ENCODE measurements at places on chromosomes 3 and 15. TPM values are rescaled to one million over a fixed set of nuclear protein-coding genes. Genes with fewer than 3 reads are reported as not detected.

- H3K4me3 ChIP-seq = no peak overlapping the region
- no peaks in the 10 kb centered on the region for H3K27me3 ChIP-seq
- no peaks in the 10 kb centered on the region for H3K36me3 ChIP-seq
- no peak overlapping the region for H3K27ac ChIP-seq
- no peak for DNase-seq
These were observed 3.0 kb upstream of the APH1B start for GRCh38 chr15:63274427-63274826.

- DNase-seq = no peak
- H3K27ac ChIP-seq = no peak overlapping the region
- H3K27me3 ChIP-seq = no peaks in the 10 kb centered on the region
- peaks cover 2% of the 10 kb centered on the region for H3K4me1 ChIP-seq
- H3K4me3 ChIP-seq = no peak overlapping the region
These were observed 54.9 kb downstream of the OCA2 start for GRCh38 chr15:28044121-28044672.

DNA sequence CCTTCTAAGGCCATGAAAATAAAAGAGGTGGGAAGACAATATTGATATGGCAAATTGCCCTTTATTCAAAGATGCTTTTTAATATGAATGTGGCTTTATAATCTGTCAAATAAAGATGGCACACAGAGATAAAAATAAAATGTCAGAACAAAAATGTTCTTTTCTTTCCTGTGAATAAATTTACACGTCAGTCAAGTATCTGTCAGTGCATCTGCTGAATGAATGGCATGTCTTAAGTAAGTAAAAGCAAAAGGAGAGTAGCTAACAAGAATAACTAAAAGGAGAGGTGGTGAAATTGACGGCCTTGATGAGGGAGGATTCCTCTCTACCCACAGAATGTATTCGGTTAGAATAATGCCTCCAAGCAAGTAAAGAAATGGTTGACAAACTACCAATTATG is 1021.7 kb upstream of the GBE1 start:
- no peaks in the 10 kb centered on the region for H3K36me3 ChIP-seq
- no peak overlapping the region for H3K4me3 ChIP-seq
- no peaks in the 10 kb centered on the region for H3K27me3 ChIP-seq
- H3K27ac ChIP-seq = no peak overlapping the region

Gene PLD1
- total RNA-seq = 24.3 TPM

Gene MYRIP
- total RNA-seq = 6.6 TPM

Gene POLG
- 72.4 TPM for total RNA-seq

GRCh38 chr3:30513374-30514152 is 92.8 kb upstream of the TGFBR2 start:
- DNase-seq = no peak
- H3K27me3 ChIP-seq = no peaks in the 10 kb centered on the region
- H3K4me3 ChIP-seq = no peak overlapping the region
- no peaks in the 10 kb centered on the region for H3K36me3 ChIP-seq

DNA sequence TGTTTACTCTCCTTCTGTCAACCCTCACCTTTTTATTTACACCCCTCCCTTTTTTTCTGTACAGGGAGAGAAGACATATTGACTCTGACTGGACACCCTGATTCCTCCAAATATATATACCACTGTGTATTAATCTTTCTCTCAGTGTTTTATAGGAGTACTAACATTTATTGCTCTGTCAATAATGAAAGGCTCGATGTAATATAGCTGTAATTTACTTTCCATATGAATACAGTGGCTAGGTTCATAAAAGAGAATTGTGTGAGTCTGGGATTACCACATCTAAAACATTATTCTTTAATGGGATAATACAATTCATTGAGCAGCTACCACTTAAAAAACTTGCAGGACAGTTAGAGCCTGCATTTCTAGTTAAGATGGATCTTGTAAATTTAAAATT is 194.3 kb downstream of the SV2B start:
- no peak for DNase-seq
- H3K4me1 ChIP-seq = no peaks in the 10 kb centered on the region
- H3K27me3 ChIP-seq = no peaks in the 10 kb centered on the region
- H3K27ac ChIP-seq = no peak overlapping the region

- peaks cover 21% of the 10 kb centered on the region for H3K4me1 ChIP-seq
- H3K27ac ChIP-seq = peak overlapping the region; percentile 55
- DNase-seq = no peak
These were observed 15.2 kb downstream of the ST3GAL6 start for GRCh38 chr3:98778383-98778782.

Gene ALDH1A2
- total RNA-seq = 113 TPM

Gene CHRNA7
- 1.6 TPM for total RNA-seq

DNA sequence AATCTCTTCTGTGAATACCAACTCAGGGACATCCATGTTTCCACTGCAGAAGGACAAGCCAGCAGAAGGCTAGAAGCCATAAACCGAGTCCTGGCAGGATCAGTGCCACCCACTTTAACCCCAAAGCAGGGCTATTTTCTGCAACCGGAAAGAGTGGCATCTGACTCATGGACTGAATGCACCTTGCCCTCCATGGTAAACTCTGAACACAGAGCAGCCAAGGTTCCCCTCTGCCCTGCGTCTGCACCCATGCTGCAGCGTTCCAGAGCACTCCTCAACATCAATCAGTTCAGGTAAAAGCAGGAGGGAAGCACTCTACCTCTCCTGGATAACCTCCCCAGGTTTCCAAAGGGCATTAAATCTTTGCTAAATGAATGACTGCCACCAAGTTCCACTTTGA is 801 bp upstream of the NGRN start:
- peak overlapping the region; percentile 94 for H3K27ac ChIP-seq
- H3K4me1 ChIP-seq = peaks cover 22% of the 10 kb centered on the region
- peak; percentile 15 for DNase-seq
- H3K27me3 ChIP-seq = no peaks in the 10 kb centered on the region
- H3K4me3 ChIP-seq = peak overlapping the region; percentile 97

- no peak for DNase-seq
- H3K4me1 ChIP-seq = no peaks in the 10 kb centered on the region
- no peak overlapping the region for H3K27ac ChIP-seq
- H3K27me3 ChIP-seq = no peaks in the 10 kb centered on the region
These were observed 102.0 kb downstream of the IGF2BP2 start for GRCh38 chr3:185722881-185723280.

GRCh38 chr3:33629219-33629618 is 88.8 kb downstream of the CLASP2 start:
- no peak overlapping the region for H3K27ac ChIP-seq
- DNase-seq = no peak
- no peak overlapping the region for H3K4me3 ChIP-seq
- no peaks in the 10 kb centered on the region for H3K27me3 ChIP-seq
- peaks cover 3% of the 10 kb centered on the region for H3K36me3 ChIP-seq

GRCh38 chr15:90364251-90364650 is 12.2 kb downstream of the ZNF774 start:
- no peak for DNase-seq
- H3K27me3 ChIP-seq = no peaks in the 10 kb centered on the region
- H3K4me1 ChIP-seq = no peaks in the 10 kb centered on the region
- H3K27ac ChIP-seq = no peak overlapping the region

GRCh38 chr3:111676211-111677006 is 81.3 kb upstream of the ZBED2 start:
- peaks cover 17% of the 10 kb centered on the region for H3K4me1 ChIP-seq
- no peaks in the 10 kb centered on the region for H3K27me3 ChIP-seq
- no peak overlapping the region for H3K4me3 ChIP-seq
- no peaks in the 10 kb centered on the region for H3K36me3 ChIP-seq
- no peak for DNase-seq

Gene ALCAM
- total RNA-seq = 36.4 TPM

DNA sequence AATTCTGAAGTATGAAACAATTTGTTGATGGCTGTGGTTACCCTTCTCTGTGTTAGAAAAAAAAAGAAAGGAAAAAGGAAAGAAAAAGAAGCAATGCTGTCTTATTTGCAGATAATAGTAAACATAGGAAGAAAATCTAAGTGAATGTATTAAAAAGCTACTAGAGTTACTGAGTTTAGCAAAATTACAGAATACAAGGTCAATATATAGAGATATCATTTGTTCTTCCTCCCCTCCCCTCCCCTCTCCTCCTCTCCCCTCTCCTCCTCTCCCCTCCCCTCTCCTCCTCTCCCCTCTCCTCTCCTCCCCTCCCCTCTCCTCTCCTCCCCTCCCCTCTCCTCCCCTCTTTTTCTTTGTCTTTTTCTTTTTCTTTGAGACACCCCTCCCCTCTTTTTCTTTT is 69.1 kb downstream of the ANP32A start:
- H3K27ac ChIP-seq = no peak overlapping the region
- no peak for DNase-seq
- H3K36me3 ChIP-seq = no peaks in the 10 kb centered on the region
- H3K4me1 ChIP-seq = no peaks in the 10 kb centered on the region
- H3K27me3 ChIP-seq = no peaks in the 10 kb centered on the region

DNA sequence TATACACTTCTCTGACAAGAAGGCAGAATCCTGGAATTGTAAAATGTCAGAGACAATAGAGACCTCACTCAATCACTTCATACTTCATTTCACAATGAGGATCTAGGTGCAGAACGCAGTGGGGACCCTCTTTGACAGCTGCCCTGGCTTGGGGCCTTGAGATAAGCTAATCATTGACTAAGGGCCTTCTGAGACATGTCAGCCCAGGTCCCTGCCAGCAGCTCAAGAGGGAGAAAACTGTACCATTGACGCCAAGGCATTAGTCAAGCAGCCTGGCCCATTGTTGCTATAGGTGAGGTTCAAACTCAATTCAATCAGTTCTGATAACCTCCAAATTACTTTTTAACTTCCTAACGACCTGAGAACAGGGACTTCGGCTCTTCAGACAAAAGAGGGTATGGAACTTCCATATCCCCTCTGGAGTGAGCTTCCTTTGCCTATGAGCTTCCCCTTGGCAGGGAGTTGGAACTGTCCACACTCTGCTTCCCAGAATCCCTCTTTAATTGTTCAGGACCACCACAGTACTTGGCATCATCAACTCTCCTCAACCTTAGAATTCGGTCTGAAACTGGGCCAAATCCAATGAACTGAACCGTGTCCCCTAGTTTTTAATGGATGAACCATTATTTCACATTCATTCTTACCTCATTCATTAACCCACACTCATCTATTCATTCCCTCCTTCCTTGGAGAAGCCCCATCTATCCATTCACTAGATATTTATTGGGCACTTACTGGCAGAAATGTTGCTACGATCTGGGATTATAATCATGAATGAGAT is 1.5 kb upstream of the CYP8B1 start:
- peak; percentile 56 for DNase-seq
- peaks cover 37% of the 10 kb centered on the region for H3K4me1 ChIP-seq
- H3K27me3 ChIP-seq = no peaks in the 10 kb centered on the region
- H3K4me3 ChIP-seq = peak overlapping the region; percentile 67
- H3K27ac ChIP-seq = peak overlapping the region; percentile 72

Gene MTHFS
- 44.1 TPM for total RNA-seq

GRCh38 chr3:40719660-40720287 is 195.0 kb downstream of the ZNF621 start:
- no peaks in the 10 kb centered on the region for H3K4me1 ChIP-seq
- no peaks in the 10 kb centered on the region for H3K27me3 ChIP-seq
- DNase-seq = peak; percentile 66
- H3K36me3 ChIP-seq = no peaks in the 10 kb centered on the region
- H3K27ac ChIP-seq = no peak overlapping the region

DNA sequence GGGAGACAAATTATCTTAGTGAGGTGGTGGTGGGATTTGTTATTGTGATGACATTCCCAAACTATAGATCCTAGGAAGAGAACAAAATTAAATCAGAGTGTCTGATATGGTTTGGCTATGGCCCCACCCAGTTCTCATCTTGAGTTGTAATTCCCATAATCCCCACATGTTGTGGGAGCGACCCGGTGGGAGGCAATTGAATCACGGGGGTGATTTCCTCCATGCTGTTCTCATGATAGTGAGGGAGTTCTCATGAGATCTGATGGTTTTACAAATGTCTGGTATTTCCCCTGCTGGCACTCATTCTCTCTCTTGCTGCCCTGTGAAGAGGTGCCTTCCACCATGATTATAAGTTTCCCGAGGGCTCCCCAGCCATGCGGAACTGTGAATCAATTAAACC is 62.0 kb downstream of the RPL22L1 start:
- no peaks in the 10 kb centered on the region for H3K4me1 ChIP-seq
- no peaks in the 10 kb centered on the region for H3K36me3 ChIP-seq
- H3K4me3 ChIP-seq = no peak overlapping the region
- no peak for DNase-seq
- no peak overlapping the region for H3K27ac ChIP-seq

Gene ARRDC4
- total RNA-seq = 48.7 TPM

DNA sequence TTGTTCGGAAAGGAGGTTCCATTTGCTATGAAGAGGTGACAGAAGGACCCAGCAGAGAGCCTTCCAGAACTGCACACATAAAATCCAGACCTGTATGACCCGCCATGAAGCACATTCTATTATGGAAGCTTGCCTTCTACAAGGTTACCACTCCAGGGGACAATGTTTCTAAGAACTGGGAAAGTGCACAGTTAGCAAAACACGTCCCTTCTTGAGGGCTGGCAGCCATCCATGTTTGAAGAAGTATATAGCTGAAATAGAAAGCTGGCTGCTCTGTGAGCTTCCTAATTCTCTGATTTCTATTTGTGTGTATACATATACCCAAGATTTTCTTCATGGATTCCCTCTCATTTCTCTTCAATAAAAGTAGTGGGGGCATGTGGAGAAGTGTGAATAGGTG is 74.6 kb downstream of the CNTN3 start:
- H3K36me3 ChIP-seq = no peaks in the 10 kb centered on the region
- DNase-seq = peak; percentile 67
- no peak overlapping the region for H3K4me3 ChIP-seq
- H3K4me1 ChIP-seq = peaks cover 8% of the 10 kb centered on the region
- H3K27ac ChIP-seq = no peak overlapping the region
- no peaks in the 10 kb centered on the region for H3K27me3 ChIP-seq

DNA sequence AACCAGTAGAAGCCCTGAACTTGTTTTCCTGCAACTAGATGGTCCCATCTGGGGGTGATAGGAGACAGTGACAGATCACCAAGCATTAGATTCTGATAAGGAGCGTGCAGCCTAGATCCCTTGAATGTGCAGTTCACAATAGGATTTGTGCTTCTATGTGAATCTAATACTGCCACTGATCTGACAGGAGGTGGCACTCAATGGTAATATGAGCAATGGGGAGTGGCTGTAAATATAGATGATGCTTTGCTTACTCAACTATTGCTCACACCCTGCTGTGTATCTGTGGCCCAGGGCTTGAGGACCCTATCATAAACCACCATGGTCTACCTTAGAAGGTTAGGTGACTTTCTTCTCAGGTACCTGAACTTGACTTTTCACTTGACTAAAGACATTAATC is 417.1 kb upstream of the ARHGEF26 start:
- H3K27ac ChIP-seq = no peak overlapping the region
- H3K27me3 ChIP-seq = no peaks in the 10 kb centered on the region
- no peak for DNase-seq
- H3K36me3 ChIP-seq = no peaks in the 10 kb centered on the region
- H3K4me3 ChIP-seq = no peak overlapping the region

Gene SYNPR
- not detected for total RNA-seq

Measured in kidney (tissue), 22 donors.